ENCODE measurements at places on chromosomes 12 and 14. TPM values are rescaled to one million over a fixed set of nuclear protein-coding genes. Genes with fewer than 3 reads are reported as not detected.

DNA sequence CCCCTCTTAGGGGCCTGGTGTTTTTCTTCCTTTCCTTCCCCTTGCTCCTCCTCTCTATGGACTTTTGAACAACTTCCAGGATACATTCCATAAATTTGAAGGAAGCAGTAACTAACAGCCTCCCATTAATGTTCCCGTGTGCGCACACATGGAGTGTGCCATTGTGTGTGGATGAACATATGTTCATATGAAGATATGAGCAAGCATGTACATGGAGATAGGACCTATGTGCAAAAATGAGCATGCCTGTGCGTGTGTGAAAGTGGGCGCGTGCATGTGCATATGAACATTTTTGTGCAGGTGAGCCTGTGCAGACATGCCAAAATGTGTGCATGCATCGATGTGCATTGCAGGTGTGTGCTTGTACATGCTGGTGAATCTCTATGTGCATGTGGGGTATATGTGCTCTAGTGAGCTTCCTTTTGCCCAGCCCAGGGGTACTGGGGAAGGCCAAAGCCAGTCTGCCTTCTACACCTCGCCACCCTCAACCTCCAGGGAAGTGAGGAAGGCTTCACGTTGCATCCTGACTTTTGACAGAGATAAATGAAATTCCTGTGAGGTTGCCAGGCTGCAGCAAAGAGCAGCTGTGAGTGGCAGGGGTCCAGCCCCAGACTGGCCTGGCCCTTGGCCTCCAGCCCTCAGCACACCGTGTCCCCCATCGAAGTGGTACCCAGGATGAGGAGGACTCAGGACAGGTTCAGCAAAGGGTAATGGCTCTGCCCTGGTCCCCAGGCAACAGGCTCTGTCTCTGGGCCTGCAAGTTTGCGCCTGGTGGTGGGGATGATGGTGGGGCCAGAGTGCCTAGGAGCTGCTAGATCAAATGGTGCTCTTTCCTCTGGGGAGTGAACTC lies 21.1 kb upstream of the PGF start:
- no peak overlapping the region for H3K4me3 ChIP-seq
- no peak overlapping the region for H3K27ac ChIP-seq
- H3K4me1 ChIP-seq, result peaks cover 7% of the 10 kb centered on the region
- no peak for DNase-seq

- H3K4me1 ChIP-seq, result peaks cover 54% of the 10 kb centered on the region
- H3K27ac ChIP-seq, result no peak overlapping the region
These were observed 60.5 kb downstream of the SLC38A1 start for GRCh38 chr12:46208370-46208769.

The RIN3 gene
- total RNA-seq, result 29.3 TPM

DNA sequence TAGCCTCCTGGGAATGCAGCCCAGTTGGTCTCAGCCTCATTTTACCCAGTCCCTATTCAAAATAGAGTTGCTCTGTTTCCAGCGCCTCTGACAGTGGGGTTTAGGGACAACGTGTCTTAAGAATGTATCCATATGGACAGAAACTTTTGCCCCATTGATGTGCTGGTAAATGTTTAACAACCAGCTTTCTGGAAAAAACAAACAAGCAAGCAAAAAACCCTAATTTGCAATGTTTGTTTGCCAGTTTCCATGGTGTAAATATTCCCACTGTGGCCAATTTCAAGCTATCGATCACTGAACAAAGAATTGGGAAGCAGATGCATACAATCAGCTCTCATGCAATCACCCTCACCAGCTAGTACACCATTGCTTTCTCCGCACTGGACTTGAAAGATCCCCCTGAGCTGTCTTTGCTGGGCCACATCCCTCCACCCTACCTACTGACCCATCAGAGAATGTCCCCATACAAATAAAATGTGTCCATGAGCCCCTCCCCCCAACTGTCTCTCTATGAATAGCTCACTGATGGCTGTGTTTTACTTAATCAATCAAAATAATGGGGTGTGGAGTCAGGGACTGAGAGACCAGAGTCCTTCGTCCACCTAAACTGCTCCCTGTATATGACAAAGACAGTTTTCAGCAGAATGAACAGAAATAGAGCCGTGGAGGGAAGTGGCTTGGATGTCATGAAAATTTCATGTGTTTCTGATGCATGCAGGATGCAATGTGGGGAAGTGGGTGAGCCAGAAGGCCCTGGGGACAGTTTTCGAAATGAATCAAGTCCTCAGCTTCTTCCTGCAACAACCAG lies 40.8 kb downstream of the CCDC60 start:
- no peak overlapping the region for H3K4me3 ChIP-seq
- DNase-seq, result peak; percentile 40
- H3K27ac ChIP-seq, result peak overlapping the region; percentile 47

DNA sequence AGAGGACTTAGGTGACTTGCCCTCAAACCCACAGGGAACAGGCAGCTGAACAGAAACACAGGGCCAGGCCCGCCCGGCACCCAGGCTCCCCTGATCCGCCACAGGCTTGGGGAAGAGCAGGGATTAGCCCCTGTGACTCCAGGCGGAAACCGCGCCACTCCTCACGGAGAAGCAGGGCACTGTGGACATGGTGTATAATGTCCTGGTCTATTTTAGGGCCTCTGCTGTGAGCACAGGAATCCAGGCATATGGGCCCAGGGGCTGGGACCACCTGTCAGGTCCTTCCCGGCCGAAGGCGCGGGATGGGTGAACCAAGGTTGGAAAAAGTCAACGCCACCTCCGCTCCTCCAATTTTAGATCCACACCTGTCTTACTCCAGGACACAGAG lies 34.6 kb upstream of the MEG3 start:
- no peak overlapping the region for H3K27ac ChIP-seq
- no peak overlapping the region for H3K4me3 ChIP-seq
- H3K36me3 ChIP-seq, result no peaks in the 10 kb centered on the region
- no peaks in the 10 kb centered on the region for H3K4me1 ChIP-seq

The LAG3 gene
- 91.9 TPM for total RNA-seq

The RNASE1 gene
- total RNA-seq, result not detected

GRCh38 chr12:38163442-38163801 lies 153.2 kb upstream of the ALG10B start:
- H3K27me3 ChIP-seq, result no peaks in the 10 kb centered on the region
- H3K4me1 ChIP-seq, result no peaks in the 10 kb centered on the region
- DNase-seq, result no peak
- H3K36me3 ChIP-seq, result no peaks in the 10 kb centered on the region
- no peak overlapping the region for H3K27ac ChIP-seq
- H3K4me3 ChIP-seq, result no peak overlapping the region

DNA sequence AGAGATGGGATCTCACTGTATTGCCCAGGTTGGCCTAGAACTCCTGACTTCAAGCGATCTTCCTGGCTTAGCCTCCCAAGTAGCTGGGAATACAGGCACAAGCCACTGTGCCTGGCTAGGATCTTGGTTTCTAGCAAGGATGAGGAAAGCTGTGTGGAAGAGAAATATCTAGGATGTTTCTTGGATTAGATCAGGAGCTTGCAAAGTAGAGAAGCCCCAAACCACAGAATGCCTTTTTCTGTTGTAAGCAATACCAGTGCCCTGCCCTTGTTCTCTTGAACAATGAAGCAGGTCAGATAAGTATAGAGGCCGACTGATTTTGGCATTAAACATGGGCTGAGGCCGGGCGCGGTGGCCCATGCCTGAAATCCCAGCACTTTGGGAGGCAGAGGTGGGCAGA lies 44.3 kb upstream of the STRN3 start:
- no peak overlapping the region for H3K27ac ChIP-seq
- no peaks in the 10 kb centered on the region for H3K4me1 ChIP-seq
- H3K27me3 ChIP-seq, result no peaks in the 10 kb centered on the region
- no peak for DNase-seq
- peaks cover 4% of the 10 kb centered on the region for H3K36me3 ChIP-seq

The GLI1 gene
- 0.48 TPM for total RNA-seq

The SLC38A4 gene
- total RNA-seq, result not detected

The NELL2 gene
- total RNA-seq, result 10.5 TPM

- no peak for DNase-seq
- peaks cover 7% of the 10 kb centered on the region for H3K27me3 ChIP-seq
- H3K36me3 ChIP-seq, result no peaks in the 10 kb centered on the region
- H3K4me3 ChIP-seq, result no peak overlapping the region
These were observed 44.5 kb downstream of the MAP1LC3B2 start for GRCh38 chr12:116603546-116604177.

- DNase-seq, result no peak
- H3K4me1 ChIP-seq, result no peaks in the 10 kb centered on the region
- H3K4me3 ChIP-seq, result no peak overlapping the region
- H3K27ac ChIP-seq, result no peak overlapping the region
- H3K36me3 ChIP-seq, result no peaks in the 10 kb centered on the region
- peaks cover 33% of the 10 kb centered on the region for H3K27me3 ChIP-seq
These were observed 7.5 kb downstream of the PRICKLE1 start for GRCh38 chr12:42582050-42582449.

DNA sequence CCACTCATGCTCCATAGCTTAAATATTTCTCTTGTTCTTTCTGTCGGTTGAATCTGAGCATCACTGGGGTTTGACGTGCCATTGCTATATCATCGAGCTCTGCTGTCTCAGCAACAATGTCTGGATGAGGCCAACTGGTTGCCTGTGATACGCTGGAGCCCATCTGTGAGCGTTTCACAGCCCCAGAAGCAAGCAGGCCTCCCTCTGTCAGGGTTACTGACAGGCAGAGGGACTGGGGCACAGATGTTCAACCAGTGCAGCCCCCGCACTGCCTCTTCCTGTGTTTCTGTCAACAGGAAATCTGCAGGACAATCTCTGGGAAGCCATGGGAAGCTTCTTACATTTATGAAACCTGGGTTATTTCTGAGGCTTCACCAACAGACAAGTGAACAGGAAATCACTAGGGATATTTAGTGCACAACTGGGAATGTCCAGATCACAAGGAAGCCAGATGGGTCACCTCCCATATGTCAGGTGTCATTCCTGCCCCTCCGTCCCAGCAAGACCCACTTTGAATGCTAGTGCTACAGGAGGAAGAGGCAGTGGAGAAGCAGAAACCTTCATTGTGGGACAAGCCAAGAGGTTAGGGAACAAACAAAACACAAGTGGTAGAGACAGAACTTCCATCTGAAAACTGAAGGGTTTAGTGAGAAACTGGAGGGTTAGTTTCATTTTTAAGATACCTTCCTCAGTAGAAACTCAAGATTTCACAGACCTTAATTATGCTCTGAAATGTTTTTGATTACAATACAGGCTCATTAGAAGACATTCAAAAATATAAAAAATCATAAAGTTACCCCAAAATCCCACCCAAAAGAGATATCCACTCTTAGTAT lies 24.1 kb downstream of the DMAC2L start:
- DNase-seq, result no peak
- peaks cover 11% of the 10 kb centered on the region for H3K36me3 ChIP-seq
- no peaks in the 10 kb centered on the region for H3K27me3 ChIP-seq
- H3K27ac ChIP-seq, result no peak overlapping the region
- no peak overlapping the region for H3K4me3 ChIP-seq

- H3K4me3 ChIP-seq, result no peak overlapping the region
- H3K36me3 ChIP-seq, result peaks cover 10% of the 10 kb centered on the region
- no peak for DNase-seq
- H3K27ac ChIP-seq, result no peak overlapping the region
These were observed 60.3 kb downstream of the ARF6 start for GRCh38 chr14:49953196-49953595.

The KSR2 gene
- total RNA-seq, result not detected

- H3K27ac ChIP-seq, result no peak overlapping the region
- H3K4me3 ChIP-seq, result no peak overlapping the region
- peaks cover 14% of the 10 kb centered on the region for H3K4me1 ChIP-seq
- no peak for DNase-seq
These were observed 377.6 kb upstream of the ATP2B1 start for GRCh38 chr12:90086281-90086680.

DNA sequence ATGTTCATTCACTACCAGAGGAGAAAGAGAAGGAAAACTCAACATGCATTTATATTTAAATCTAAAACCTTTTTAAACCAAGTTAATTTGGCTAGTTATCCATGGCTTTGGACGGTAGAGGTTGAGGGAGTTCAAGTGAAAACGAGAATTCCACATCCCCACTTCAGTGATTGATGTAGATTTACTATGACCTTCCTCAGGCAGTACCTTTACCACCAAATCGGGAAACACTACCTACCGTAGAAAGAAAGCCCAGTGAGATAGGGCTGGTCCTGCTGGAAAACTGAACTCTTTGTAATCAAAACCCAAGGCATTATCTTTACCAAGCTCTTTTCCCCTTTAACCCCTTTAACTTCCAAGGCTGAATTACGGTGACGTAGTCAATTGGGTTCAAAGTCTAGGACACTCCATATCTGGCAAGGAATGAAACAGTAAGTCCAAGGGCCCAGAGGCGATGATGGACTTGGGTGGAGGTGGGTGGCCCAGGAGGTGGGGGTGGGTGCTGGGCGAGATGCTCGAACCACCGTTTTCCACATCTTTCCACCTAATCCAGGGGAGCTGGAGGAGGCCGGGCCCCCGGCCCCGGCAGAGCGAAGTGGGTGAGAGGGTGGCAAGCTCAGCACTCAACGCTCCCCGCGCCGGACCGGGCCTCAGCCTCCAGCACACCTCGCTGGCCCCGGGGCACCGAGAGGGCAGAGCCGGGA lies 618 bp downstream of the SEC23A start:
- H3K4me1 ChIP-seq, result peaks cover 48% of the 10 kb centered on the region
- H3K27ac ChIP-seq, result peak overlapping the region; percentile 80
- peak overlapping the region; percentile 97 for H3K4me3 ChIP-seq
- no peaks in the 10 kb centered on the region for H3K27me3 ChIP-seq
- H3K36me3 ChIP-seq, result peaks cover 17% of the 10 kb centered on the region

The RDH16 gene
- 0.53 TPM for total RNA-seq

DNA sequence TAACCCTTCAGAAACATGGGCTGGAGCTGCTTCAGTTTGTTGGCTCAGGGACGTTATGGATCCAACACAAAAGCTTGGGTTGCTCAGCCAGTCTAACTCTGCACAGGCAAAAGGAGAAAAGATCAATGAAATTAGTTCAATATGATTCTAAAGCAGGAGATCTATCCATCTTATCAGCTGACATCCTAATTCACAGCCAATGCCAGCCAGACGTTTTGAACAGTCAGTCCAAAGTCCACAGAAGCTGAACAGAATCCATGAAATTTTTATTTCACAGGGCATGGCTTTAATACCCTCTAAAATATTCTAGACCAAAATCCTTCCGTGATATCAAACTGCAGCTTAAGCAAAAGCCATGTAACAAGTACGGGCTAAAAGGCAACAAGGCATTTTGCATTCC lies 13.7 kb downstream of the NRDE2 start:
- no peak overlapping the region for H3K27ac ChIP-seq
- peaks cover 7% of the 10 kb centered on the region for H3K4me1 ChIP-seq
- no peak overlapping the region for H3K4me3 ChIP-seq

The SLC22A17 gene
- total RNA-seq, result 2.0 TPM

GRCh38 chr14:22884738-22885523 lies 1.9 kb downstream of the REM2 start:
- H3K36me3 ChIP-seq, result peaks cover 1% of the 10 kb centered on the region
- H3K4me3 ChIP-seq, result peak overlapping the region; percentile 22
- H3K27me3 ChIP-seq, result peaks cover 23% of the 10 kb centered on the region
- peaks cover 39% of the 10 kb centered on the region for H3K4me1 ChIP-seq

- DNase-seq, result no peak
- H3K4me3 ChIP-seq, result no peak overlapping the region
- H3K27ac ChIP-seq, result no peak overlapping the region
- H3K4me1 ChIP-seq, result no peaks in the 10 kb centered on the region
- no peaks in the 10 kb centered on the region for H3K36me3 ChIP-seq
- no peaks in the 10 kb centered on the region for H3K27me3 ChIP-seq
These were observed 390.1 kb downstream of the KCNH5 start for GRCh38 chr14:62655166-62655565.

The C14orf180 gene
- total RNA-seq, result not detected

The KIAA0586 gene
- 31.7 TPM for total RNA-seq

All from activated CD4-positive, alpha-beta memory T cell treated with anti-CD3 and anti-CD28 coated beads, Interleukin-2, amount 10 ng/mL, durations not matched to agents 7 days and 5 days (primary cell).